ENCODE measurements at places on chromosomes 7 and 10. TPM values are rescaled to one million over a fixed set of nuclear protein-coding genes. Genes with fewer than 3 reads are reported as not detected.

Gene OPN1SW
- total RNA-seq, result not detected

Gene OR6V1
- total RNA-seq, result not detected

Gene RBM20
- total RNA-seq, result not detected

Gene SFRP5
- total RNA-seq, result not detected

Gene SPDYE16
- 0.22 TPM for total RNA-seq

Gene MYL10
- total RNA-seq, result not detected

Gene SFRP4
- not detected for total RNA-seq

Gene RGR
- not detected for total RNA-seq

Gene SEC31B
- 11.1 TPM for total RNA-seq

Gene SMURF1
- total RNA-seq, result 22.3 TPM

Gene TRIM50
- not detected for total RNA-seq

Gene ZNF25
- total RNA-seq, result 5.2 TPM

Gene FOXI2
- total RNA-seq, result not detected

Gene BLNK
- total RNA-seq, result not detected

Gene NOC3L
- total RNA-seq, result 19.8 TPM

Gene CLRN3
- total RNA-seq, result not detected

Gene KLF14
- total RNA-seq, result not detected

Gene RAPGEF5
- 43.2 TPM for total RNA-seq

Data from endothelial cell of umbilical vein (primary cell).